Activated CD4-positive, alpha-beta T cell treated with anti-CD3 and anti-CD28 coated beads, Interleukin-2, amount 10 ng/mL, durations not matched to agents 7 days and 5 days (primary cell): ENCODE measurements at places on chromosomes 11 and 22. TPM values are rescaled to one million over a fixed set of nuclear protein-coding genes. Genes with fewer than 3 reads are reported as not detected.

- DNase-seq = no peak
Measured at GRCh38 chr22:45775062-45775461, 103.4 kb downstream of the ATXN10 start.

- DNase-seq = peak; percentile 83
Measured at GRCh38 chr11:67437082-67437808, at the start of gene PTPRCAP. TSS of gene PTPRCAP (minus strand) at chr11:67437682. CDS start at chr11:67437619, 63 bp downstream.

- no peak for DNase-seq
Measured at GRCh38 chr22:26974034-26974433, 316.6 kb downstream of the MIAT start.

DNA sequence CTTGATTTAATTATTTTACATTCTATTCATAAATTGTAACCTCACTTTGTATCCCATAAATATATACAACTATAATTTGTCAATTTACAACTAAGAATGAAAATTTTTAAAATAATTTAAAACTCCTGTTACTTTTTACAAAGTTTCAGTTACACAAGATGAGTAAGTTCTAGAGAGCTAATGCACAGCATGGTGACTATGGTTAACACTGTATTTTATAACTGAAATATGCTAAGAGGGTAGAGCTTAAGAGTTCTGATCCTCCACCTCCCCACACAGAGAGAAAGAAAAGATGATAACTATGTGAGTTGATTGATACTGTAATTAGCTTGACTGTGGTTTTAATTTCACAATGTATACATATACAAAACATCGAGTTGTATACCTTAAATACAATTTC, 412.5 kb upstream of the DDI1 start:
- DNase-seq = no peak

DNA sequence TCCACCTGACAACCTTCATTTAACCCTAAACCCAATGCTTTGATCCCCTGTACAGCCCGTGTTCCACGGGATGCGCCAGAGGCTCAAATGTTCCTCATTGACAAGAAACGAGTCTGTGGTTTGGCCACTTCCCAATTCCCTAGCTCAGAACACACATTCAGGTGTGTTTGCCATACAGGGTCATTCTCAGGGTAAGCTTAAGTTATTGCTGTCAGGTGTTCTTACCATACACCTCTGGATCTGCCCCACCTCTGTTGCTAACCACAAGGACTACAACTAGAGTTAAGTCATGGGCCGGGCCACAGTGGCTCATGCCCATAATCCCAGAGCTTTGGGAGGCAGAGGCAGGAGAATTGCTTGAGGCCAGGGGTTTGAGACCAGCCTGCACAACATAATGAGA, 45.6 kb upstream of the POLD3 start:
- DNase-seq = no peak

GRCh38 chr11:3614742-3615171, 27.0 kb downstream of the ART5 start:
- DNase-seq = peak; percentile 38

DNA sequence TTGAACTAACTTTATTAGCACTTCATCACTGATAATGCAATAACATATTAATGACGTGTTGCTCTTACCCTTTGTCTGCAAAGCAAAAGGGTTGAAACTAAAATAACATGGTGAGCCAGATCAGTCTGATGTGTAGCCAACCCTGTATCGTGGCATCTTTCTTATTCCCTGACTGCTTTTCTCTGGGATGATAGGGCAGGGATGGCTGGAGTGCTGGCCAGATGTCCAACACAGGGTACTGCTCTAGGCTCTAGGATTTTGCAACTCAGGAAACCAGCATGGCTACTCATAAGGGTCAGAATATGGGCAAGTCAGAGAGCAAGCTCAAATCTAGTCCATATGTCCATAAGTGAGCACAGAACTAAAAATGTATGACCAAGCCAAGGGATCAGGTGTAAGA, 129.1 kb downstream of the SLC17A6 start:
- no peak for DNase-seq

DNA sequence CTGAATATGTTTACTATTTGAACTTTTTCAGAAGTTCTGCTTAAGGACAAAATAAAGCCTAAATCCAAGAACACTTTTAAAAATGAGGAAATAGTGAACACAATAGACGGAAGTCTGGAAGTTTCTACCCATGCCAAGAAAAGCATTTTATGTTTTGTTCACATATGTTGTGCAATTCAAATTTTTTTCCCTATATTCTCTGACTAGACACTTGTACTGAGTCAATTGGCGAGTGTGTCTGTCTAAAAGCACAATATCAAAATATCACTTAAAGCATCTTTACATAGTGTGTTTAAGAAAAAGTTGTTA, 29.2 kb downstream of the INCENP start:
- DNase-seq = no peak

DNA sequence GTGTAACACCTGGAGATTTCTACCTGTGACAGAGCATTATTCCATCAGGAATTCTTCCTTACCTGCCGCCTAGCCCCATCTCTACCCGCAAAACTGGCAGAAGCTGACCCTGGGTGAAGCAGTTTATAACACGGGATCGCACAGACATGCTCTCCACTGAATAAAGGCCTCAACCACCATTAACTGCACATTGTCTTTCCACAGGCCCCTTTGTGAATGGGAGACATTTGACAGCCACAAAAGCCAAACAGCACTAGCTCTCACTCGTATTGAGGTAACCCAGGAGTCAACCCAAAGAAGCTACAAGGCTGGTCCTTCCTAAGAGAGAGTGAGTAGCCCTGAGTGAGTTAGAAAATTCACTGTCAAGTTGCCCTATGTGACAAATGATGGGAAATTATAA, 135.6 kb downstream of the RCN1 start:
- DNase-seq = no peak

DNA sequence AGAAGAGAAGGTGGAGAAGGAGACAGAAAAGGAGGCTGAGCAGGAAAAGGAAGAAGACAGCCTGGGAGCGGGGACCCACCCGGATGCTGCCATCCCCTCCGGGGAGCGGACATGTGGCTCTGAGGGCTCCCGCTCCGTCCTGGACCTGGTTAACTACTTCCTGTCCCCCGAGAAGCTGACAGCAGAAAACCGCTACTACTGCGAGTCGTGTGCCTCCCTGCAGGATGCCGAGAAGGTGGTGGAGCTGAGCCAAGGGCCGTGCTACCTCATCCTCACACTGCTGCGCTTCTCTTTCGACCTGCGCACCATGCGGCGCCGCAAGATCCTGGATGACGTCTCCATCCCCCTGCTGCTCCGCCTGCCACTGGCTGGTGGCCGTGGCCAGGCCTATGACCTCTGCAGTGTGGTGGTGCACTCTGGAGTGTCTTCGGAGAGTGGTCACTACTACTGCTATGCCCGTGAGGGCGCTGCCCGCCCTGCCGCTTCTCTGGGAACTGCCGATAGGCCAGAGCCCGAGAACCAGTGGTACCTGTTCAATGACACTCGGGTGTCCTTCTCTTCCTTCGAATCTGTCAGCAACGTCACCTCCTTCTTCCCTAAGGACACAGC, 21.4 kb downstream of the USP35 start:
- no peak for DNase-seq

GRCh38 chr22:36985211-36985889, 33.9 kb downstream of the TST start:
- DNase-seq = no peak

GRCh38 chr22:41215926-41216325, 10.8 kb downstream of the L3MBTL2 start:
- no peak for DNase-seq

- DNase-seq = peak; percentile 27
Measured at GRCh38 chr11:47233989-47234668, 14.5 kb downstream of the ACP2 start.

- no peak for DNase-seq
Measured at GRCh38 chr11:32704775-32705174, 89.7 kb downstream of the CCDC73 start.

DNA sequence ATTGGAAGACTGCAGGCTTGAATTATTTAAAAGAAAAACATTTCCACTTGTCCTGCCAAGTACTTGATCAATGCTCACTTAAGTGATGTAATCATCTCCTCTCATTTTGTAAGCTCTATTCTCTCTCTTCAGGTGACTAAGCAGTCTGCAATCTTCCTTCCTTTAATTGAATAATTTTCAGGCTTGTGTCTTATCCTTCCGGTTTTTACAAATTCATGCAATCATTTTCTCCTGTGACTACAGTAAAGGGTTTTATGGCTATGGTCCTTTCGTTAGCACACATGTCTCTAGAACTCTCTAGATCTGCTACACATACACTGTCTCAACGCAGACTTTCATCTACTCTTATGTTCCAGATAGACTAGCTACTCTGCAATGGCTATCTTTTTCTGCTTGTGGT, 12.6 kb upstream of the UPB1 start:
- no peak for DNase-seq

DNA sequence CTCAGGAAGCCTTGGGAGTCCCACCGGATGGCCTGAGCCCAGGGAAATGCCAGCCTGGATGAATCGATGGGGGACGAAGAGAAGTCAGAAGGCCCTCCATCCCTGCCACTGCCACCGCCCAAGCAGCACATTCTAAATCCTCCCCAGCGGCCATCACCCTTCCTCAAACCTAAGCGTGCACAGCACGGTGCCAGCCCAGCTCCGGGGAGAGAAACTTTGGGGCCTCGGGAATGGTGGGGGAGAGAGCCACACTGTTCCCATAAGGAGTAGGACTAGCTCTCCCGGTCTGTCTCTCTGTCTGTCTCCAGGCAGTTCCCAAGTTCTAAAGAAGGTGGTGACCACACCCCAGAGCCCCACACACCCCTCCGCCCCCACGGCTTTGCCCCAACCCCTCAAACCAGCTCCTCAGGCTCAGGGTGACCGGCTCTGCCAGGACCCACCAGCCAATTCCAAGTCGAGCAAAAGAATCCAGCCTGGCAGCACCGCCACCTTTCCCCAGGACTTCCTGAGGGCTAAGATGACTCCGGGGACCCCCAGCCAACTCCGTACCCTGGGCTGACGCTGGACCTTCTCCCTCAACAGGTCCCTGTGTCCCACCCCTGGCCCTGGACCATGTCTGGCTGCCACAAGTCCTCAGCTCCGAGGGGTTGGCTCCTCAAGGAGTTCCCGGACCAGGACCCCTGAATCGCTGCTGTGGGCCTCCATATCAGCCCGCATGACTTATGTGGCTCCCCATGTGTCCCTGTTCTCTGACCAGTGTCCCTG, 2.7 kb downstream of the AHNAK start:
- DNase-seq = no peak

DNA sequence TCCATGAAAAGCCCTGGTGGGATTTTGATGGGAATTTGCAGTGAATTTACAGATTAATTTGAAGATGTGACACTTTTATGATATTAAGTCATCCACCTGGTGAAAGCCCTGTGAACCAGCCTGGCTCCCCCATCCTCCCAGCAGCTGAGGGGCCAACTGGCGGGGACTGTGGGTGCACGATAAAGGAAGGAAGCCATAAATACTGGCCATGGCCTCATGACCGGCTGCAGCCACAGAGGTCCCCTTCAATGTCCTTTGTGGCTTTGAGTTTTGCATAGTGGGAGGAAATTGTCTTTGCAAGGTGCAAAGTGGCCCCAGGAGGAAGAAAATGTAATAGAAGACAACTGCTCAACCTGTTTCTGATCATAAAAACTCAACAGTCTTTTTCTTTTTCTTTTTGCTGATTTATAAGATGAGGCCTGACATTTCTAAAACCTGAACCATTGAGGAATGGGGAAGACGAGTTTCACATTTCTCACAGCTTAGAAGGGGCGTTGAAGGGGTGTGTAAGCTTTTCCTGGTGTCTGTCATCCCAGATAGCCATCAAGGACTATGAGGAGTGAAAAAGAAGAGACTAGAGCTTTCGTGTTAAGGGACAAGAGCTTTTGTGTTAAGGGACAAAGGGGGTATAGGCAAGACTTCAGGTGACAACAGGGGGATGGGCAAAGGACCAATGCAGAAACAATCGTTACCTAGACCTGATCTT, 6.3 kb upstream of the NDUFV1 start:
- no peak for DNase-seq

DNA sequence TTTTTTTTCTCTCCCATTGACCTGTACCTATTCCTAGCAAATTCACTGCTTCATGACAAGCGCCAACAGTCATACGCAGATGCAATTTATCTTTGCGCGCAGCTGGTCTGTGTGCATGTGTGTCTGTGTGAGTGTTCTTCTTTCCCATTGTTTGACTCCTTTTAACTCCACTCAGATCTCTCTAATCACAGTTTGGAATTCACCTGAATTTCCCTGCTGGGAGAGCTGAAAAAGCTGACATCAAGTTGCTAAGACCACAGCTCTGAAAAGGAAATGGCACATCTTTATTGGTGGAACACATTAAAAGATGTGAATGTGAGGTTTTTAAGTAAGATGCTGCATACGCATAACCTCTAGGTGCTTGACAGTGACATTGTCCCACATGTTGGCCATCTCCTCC, 187.4 kb upstream of the MTMR2 start:
- no peak for DNase-seq

- no peak for DNase-seq
Measured at GRCh38 chr11:128745311-128746136, 51.7 kb downstream of the FLI1 start.

GRCh38 chr22:22753526-22754267, 109.3 kb downstream of the GGTLC2 start:
- peak; percentile 85 for DNase-seq

DNA sequence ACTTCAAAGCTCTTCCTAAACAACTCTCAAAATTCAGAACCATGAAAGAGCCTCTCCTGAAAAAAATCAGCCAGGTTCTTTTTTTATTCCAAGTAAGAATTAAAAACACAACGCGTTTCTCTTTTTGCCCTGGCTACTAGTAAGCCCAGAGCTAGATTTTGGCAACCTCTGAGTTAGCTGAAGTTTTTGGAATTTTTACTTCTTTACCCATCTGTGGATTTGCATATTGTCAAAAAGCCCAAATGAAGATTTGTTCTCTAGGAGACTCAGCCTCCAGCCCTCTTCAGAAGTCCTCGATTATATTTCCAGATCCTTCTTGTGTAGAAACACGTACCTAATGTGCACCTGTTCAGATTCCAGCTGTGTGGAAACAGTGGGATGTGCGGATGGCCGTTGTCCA, 517.9 kb downstream of the TBC1D22A start:
- no peak for DNase-seq

- no peak for DNase-seq
Measured at GRCh38 chr11:16713594-16713993, 24.9 kb upstream of the C11orf58 start.

GRCh38 chr22:33385611-33386010, 327.4 kb upstream of the SYN3 start:
- DNase-seq = no peak

PRMT3 gene
- total RNA-seq = 16.9 TPM

C11orf91 gene
- 0.27 TPM for total RNA-seq

DDI1 gene
- total RNA-seq = not detected

INPP5J gene
- not detected for total RNA-seq

CTSW gene
- total RNA-seq = 22.9 TPM

SLC22A8 gene
- not detected for total RNA-seq

CCDC87 gene
- total RNA-seq = not detected

SMTNL1 gene
- total RNA-seq = not detected

MCAM gene
- 1.0 TPM for total RNA-seq

PGM2L1 gene
- 9.9 TPM for total RNA-seq

RFPL3 gene
- total RNA-seq = not detected

E2F8 gene
- total RNA-seq = 53.3 TPM

OR2AG2 gene
- total RNA-seq = not detected

MS4A4A gene
- not detected for total RNA-seq

USP35 gene
- 13.0 TPM for total RNA-seq

TMEM225 gene
- total RNA-seq = not detected

CLMP gene
- total RNA-seq = 0.15 TPM

MFNG gene
- total RNA-seq = 218 TPM
